ENCODE measurements at places on chromosomes 6 and 20. TPM values are rescaled to one million over a fixed set of nuclear protein-coding genes. Genes with fewer than 3 reads are reported as not detected.

DNA sequence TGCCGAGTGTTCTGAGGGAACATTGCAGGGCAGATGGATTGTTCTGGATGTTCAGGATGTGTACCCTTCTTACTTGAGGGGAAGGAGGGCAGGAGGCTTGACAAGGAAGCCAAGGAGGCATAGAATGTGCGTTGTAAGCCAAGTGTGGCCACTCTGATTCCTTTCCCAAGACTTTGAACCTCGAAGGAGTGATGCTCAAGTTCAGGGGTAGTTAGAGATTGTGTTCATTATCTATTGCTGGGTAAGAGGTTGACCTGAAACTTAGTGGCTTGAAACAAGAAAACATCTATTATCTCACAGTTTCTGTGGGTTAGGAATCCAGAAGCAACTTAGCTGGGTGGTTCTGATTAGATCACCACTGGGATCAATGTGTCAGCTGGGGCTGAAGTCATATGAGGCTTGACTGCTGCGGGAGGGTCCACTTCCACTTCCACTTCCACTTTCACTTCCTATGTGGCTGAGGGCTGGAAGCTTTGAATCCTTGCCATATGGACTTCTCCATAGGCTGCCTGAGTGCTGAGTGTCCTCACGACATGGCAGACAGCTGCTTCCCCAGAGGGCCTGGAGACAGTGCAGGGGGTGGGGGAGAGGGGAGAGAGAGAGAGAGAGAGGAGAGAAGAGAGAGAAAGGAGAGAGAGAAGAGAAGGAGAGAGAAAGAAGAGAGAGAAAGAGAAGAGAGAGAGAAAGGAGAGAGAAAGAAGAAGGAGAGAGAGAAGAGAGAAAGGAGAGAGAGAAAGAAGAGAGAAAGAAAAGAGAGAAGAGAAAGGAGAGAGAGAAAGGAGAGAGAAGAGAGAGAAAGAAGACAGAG lies 6.9 kb upstream of the CD40 start:
- DNase-seq, result no peak

- DNase-seq, result no peak
These were observed 233.6 kb upstream of the ASCC3 start for GRCh38 chr6:101114703-101115102.

GRCh38 chr6:16400248-16400760 lies 161.9 kb downstream of the GMPR start:
- no peak for DNase-seq

DNA sequence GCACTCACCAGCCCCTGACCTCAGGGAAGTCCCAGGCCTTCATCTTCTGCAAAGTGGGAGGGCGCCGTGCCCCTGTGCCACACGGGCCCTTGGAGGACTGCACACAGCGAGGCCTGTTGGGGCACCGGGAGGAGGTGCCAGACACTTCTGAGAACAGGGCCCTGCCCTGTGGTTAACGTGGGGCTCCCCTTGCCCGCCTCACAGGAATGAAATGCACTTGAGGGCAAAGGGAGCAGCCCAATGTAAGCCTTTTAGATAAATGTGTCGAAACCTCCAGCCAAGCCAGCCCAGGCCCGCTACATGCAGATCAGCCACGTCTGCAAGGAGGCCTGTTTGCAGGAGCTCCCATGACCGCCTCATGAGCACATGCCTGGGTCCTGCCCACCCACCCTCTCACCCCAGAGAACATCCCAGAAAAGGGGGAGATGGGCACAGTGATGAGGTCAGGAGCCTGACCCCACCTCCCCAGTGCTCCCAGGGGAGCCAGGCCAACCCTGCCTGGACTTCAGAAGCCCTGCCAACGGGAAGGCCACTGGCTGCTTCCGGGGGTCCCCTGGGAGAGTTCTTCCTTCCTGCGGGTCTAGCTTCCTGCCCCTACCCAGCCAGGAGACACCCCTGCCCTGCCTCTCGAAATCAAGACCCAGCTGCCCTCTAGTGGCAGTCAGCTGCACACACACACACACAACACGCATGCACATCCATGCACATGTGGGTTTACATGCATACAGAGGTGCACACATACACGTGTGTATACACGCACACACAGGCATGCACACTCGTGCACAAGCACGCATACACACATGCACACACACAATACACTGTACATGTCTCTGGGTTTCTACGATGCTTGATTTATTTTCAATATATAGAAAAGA lies 178.7 kb downstream of the TAF4 start:
- DNase-seq, result peak; percentile 39

GRCh38 chr20:47816487-47817451 lies 31.5 kb upstream of the SULF2 start:
- DNase-seq, result no peak

DNA sequence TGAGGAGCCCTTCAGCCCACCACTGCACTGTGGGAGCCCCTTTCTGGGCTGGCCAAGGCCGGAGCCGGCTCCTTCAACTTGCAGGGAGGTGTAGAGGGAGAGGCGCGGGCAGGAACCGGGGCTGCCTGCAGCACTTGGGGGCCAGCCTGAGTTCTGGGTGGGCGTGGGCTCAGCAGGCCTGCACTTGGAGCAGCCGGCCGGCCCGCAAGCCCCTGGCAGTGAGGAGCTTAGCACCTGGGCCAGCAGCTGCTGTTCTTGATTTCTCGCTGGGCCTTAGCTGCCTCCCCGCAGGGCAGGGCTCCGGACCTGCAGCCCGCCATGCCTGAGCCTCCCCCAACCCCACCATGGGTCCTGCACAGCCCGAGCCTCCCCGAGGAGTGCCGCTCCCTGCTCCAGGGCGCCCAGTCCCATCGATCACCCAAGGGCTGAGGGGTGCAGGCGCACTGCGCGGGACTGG lies 101.7 kb upstream of the ADGRB3 start:
- DNase-seq, result no peak

GRCh38 chr6:63372951-63373533 lies 53.3 kb upstream of the LGSN start:
- no peak for DNase-seq

- no peak for DNase-seq
These were observed 12.0 kb upstream of the TRMT11 start for GRCh38 chr6:125974214-125974866.

DNA sequence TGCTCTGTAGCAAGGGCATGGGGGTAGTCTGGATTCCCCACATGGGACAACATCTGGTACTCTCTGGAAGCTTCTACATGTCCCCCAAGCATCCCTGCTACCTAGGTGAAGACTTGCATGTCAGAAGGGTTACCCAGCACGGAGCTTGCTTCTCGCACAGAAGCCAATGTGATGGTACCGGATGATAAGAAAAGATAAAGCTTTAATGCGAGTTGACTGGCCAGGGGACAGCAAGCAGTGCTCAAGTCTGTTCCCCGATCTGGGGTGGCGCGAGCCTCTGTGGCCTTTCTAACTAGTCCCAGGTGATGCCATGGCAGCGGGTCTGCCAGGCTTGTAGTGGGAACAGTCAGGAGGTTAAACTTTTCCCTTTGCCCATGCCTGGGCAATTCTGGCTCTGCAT lies 70.0 kb upstream of the TIAM2 start:
- DNase-seq, result no peak

- DNase-seq, result no peak
These were observed 356.6 kb upstream of the JAG1 start for GRCh38 chr20:11030351-11030750.

GRCh38 chr20:24589381-24589780 lies 120.0 kb downstream of the SYNDIG1 start:
- no peak for DNase-seq

TOX2 gene
- 0.26 TPM for total RNA-seq

PROKR2 gene
- not detected for total RNA-seq

ARHGAP40 gene
- total RNA-seq, result not detected

TRIM10 gene
- total RNA-seq, result not detected

TGM3 gene
- not detected for total RNA-seq

Measured in activated naive CD8-positive, alpha-beta T cell treated with anti-CD3 and anti-CD28 coated beads, Interleukin-2, amount 10 ng/mL, durations not matched to agents 7 days and 5 days (primary cell).